ENCODE measurements at places on chromosomes 4 and X. TPM values are rescaled to one million over a fixed set of nuclear protein-coding genes. Genes with fewer than 3 reads are reported as not detected.

DNA sequence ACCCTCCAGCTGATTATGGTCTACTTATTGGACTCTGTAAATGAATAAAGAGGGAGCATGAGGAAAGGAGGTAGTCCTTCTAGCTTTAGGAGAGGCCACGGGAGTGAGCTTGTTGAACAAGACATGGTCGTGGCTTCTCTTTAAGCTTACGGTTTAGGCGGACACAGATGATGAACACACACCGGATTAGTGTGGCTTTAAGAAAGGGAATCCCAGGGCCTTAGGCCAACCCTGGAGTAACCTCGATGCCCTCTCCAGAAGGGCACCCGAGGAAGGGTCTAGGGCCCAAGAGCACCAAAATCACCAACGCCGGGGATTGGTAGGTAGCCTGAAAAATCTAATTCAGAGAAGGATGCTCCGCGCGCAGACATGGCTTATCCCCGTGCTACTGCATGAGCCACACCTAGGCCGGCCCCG, 39.4 kb downstream of the ERVMER34-1 start:
- DNase-seq: no peak

DNA sequence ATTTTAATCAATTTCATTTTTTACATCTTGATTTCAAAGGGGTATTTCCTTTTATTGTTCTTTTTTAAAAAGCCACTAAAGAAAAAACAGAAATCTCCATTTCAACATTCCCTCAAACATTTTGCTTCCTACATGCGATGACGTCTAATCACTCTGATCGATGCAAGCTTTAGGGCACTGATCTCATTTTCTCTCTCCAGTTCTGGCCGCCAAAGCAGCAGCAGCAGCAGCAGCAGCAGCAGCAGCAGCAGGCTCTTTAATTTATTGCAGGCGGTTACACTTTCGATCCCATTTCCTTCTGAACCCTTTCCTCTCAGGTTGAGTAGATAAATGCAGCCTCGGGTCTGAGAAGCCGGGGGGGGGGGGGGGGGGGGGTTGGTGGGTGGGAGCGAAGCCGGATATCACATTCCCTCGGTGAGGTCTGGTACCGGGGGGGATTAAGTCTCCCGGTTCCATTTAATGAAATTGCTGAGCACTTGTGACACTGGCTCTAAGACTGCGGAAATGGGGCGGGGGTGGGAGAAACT, 3.4 kb upstream of the PCDH7 start:
- DNase-seq: peak; percentile 38

DNA sequence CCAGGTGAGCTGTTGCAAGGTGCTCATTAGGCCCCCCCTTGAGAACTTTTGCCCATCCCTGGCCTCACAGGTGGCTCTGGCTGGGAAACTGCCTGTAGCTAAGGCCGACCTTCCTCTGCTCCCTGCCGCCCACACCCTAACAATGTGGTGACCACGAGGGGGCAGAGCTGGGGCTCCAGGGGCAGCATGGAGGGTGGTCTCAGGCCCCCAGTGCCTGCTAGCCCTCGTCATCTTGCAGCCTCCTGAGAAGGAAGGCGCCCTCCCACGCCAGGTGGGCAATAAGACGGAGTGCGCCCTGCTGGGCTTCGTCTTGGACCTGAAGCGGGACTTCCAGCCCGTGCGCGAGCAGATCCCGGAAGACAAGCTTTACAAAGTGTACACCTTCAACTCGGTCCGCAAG, 32.4 kb downstream of the ATP2B3 start:
- no peak for DNase-seq

GRCh38 chrX:10233696-10234095, 76.9 kb downstream of the CLCN4 start:
- no peak for DNase-seq

DNA sequence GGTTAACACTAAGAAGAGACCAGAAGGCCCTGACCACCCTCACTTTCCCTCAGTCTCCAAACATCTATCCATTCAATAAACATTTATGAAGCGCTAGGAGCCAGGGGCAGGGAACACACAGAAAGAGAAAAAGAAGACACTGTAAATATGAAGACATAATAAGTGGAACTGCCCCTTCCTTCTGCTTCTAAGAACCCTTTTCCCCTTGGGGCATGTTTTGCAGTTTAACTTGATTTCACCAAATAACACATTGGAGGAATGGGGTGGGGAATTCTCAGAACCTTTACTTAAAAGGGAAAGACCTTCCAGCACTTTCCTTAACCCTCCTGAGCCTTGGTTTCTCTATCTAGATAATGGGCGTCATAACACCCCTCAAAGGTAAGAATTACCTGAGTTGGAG, 42.3 kb downstream of the RBM47 start:
- no peak for DNase-seq

- no peak for DNase-seq
Measured at GRCh38 chr4:143511906-143512305, 1.6 kb upstream of the SMARCA5 start.

The GPR34 gene
- 18.3 TPM for total RNA-seq

The GYPE gene
- total RNA-seq: 4.0 TPM
